Choroid plexus epithelial cell (primary cell): ENCODE measurements at places on chromosomes 13 and 19.

- DNase-seq, result no peak
These were observed 56.7 kb downstream of the ZNF536 start for GRCh38 chr19:30428844-30429243.

GRCh38 chr13:112060899-112061366, 6.0 kb upstream of the SOX1 start:
- DNase-seq, result no peak

GRCh38 chr19:18924684-18925213, 5.2 kb downstream of the DDX49 start:
- DNase-seq, result no peak

DNA sequence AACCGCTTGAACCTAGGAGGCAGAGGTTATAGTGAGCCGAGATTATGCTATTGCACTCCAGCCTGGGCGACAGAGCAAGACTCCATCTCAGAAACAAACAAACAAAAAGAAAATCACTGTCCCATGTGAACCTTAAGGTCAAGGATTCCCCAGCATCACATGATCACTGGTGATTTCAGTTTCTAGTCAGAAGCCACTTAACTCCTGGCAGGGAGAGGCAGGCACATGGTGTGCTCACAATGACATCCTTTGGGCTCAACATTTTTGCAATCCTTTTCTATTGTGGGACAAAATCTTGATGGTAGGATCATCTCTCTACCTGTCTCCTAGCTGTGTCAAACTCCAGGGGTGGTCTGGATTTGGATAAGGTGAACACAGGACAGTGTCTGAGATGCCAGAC, 12.1 kb downstream of the AKAP8 start:
- DNase-seq, result no peak

- peak; percentile 77 for DNase-seq
These were observed 18.0 kb upstream of the RBM26 start for GRCh38 chr13:79423801-79424642.

- DNase-seq, result no peak
These were observed 260.9 kb downstream of the DCT start for GRCh38 chr13:94218537-94218936.

- DNase-seq, result no peak
These were observed 13.2 kb upstream of the LATS2 start for GRCh38 chr13:21074546-21074945.

- DNase-seq, result no peak
These were observed 35.0 kb downstream of the AMER2 start for GRCh38 chr13:25136880-25137787.

- DNase-seq, result no peak
These were observed 42.1 kb upstream of the GAS6 start for GRCh38 chr13:113905942-113906341.

DNA sequence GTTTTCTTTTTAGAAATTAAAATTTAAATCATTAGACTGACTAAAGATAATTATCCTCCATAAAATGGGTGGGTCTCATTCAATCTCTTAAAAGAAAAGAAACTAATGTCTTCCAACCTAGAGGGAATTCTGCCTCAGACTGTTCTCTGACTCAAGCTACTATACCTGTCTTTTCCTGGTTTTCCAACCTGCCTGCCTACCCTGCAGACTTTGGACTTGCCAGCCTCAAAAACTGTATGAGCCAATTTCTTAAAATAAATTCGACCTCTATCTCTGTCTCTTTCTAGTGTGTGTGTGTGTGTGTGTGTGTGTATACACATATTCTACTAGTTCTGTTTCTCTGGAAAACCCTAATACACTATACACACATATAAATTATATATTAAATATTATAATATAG, 847.3 kb downstream of the PCDH17 start:
- DNase-seq, result no peak

DNA sequence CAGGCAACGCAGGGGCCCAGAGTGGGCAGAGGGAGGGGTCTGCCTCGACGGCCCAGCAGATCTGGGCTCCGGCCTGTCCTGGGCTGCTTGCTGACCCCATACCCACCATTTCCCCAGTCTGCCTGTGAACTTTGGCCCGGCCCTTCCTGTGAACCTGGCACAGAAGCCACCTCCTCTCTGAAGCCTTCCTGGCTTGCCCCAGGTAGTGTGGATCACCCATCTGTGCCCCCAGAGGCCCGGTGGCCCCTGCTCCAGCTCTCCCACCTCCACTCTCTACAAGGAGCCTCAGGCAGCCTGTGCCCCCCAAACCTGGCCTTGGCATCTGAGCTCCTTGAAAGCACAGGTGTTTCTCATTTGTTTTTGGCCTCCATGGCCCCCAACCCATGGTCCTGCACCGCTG, 15.7 kb downstream of the PLEKHF1 start:
- no peak for DNase-seq

GRCh38 chr13:28043224-28043623, 54.7 kb upstream of the URAD start:
- DNase-seq, result no peak

DNA sequence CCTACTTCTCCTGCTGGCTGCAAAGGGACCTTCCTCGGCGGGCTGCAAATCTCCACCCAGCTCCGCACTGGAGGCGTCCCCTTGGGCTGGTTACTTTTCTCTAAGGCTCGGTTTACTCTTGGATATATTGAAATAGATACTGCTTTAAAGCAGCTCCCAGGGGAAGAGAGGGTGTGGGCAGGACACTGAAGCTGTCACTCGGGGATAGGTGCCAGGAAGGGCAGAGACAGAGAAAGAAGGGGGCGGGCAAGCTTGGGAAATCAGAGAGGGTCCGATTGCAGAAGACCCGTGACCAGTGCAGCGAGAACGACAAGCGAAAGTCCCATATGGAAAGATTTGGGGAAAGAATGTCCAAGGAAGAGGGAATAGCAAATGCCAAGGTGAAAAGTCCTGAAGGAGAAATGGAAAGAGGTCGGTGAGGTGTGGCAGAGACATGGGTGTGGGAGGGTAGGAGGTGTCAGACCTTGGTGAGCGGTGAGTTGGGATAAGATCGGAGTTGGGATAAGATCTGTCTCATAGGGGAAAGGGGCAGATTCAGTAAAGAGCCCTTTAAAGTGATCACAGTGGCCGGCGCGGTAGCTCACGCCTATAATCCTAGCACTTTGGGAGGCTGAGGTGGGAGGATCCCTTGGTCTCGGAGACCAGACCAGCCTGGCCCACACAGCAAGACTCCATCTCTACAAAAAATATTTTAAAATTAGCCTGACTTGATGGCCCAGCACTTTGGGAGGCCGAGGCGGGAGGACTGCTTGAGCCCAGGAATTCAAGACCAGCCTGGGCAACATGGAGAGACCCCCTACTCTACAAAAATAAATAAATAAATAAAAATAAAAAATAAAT, 618 bp downstream of the THSD8 start:
- DNase-seq, result no peak

- DNase-seq, result no peak
These were observed 284.3 kb upstream of the MAB21L1 start for GRCh38 chr13:35760735-35761281.

DNA sequence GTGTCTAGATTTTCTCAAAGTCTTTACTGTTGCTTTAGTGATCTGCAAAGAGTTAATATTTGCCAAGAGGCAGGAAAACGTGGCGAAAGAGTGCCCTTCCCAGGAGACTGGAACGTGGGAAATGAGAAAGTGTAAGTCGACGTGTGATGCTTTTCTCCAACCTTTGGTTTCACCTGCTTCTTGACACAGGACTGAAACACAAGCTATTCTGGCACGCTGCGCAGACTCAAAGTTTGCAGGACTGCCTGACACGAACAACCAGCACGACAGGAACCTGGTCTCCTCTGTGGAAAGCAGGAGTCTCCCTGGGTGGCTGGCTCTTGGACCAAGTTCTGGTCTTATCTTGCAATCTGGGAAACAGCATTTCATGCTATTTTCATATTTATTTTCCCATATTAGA, 28.6 kb downstream of the RFXAP start:
- DNase-seq, result no peak

- no peak for DNase-seq
These were observed 36.0 kb upstream of the MCF2L start for GRCh38 chr13:112932971-112933370.

- no peak for DNase-seq
These were observed 17.0 kb downstream of the PAK4 start for GRCh38 chr19:39142630-39143029.

- DNase-seq, result peak; percentile 48
These were observed 437.7 kb downstream of the IRS2 start for GRCh38 chr13:109348519-109349258.

GRCh38 chr13:41006978-41007743, 12.0 kb downstream of the ELF1 start:
- DNase-seq, result no peak

GRCh38 chr13:19864024-19864745, 736 bp upstream of the ZMYM5 start:
- DNase-seq, result peak; percentile 83

GRCh38 chr19:4581666-4582553, 22.4 kb upstream of the SEMA6B start:
- no peak for DNase-seq

DNA sequence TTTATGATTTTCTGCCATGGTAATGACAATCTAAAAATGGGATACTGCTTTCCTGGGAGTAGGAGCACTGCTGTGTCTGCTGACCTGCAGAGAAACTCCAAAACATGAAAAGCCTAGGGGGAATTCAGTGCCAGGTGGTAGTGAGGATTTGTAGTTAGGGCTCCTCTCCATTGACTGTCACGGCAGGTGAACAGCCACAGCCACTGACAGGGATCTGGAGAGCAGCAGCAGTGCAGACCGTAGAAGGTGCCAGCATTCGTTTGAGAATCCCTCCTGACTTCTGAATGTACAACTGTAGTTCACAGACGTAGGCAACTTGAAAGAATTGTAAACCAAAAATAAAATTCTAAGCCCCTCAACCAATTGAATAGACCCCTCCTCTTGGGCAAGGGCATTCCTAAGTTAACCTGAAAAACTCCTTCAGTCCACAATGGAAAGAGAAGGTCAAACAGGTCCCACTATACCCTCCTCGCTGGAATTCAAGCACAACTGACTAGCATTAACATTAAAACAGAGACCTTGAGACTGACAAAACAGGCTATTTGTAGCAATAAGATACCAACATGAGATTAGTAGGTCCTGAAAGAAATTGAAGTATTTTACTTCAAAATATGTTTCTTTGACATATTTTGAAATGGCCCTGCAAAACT, 1328.8 kb downstream of the OLFM4 start:
- no peak for DNase-seq

GRCh38 chr13:94987869-94988268, 275.5 kb upstream of the SOX21 start:
- DNase-seq, result no peak

GRCh38 chr13:46593398-46593797, 40.4 kb downstream of the LRCH1 start:
- DNase-seq, result no peak

DNA sequence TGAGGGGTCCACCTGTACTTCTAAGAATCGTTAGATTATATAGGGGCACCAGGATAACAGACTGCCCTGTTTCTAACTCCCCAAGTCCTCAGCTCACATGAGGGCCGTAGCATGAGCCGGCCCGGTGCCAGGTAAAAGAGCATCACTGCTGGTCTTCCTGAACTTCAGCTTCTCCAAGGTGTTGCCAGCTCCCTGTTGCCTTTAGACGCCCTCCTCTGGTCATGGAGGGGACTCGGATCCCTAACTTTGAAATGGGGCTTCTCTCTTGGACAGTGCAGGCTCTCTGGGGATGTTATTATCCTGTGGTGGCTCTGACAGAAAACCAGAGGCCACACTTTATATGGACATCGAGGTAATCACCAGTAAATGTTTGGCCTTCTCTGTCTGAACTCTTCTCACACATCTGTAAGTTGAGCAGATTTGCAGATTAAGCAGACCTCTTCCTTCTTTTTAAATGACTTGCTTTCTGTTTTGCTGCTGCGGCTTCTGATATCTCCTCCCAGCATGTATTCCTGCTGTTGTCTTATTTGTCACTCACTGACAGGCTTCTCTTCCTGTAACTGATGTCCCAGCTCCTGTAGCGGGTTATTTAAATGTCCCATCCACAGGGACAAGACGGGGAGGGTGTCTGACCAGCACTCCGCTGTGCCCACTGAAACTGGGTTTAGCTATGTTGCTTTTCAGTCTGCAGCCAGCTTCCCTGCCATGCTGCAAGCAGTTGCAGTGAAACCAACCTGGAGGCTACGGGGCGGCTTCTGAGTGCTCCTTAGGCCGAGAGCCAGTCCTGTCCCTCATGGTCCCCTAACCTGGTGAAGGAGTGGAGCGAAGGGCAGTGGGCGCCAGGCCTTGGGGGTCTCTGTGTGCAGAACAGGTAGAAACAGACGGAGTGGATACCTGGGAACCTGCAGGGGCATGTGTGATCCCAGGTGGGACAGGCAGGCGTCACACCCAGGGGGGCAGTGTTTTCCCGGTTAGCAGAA, 39.2 kb downstream of the TSSK6 start:
- peak; percentile 61 for DNase-seq

- DNase-seq, result no peak
These were observed 11.5 kb downstream of the CFD start for GRCh38 chr19:870963-871401.

- no peak for DNase-seq
These were observed 471.0 kb downstream of the TBC1D4 start for GRCh38 chr13:75010941-75011340.

- DNase-seq, result no peak
These were observed 293.6 kb downstream of the TEX29 start for GRCh38 chr13:111614009-111614408.

DNA sequence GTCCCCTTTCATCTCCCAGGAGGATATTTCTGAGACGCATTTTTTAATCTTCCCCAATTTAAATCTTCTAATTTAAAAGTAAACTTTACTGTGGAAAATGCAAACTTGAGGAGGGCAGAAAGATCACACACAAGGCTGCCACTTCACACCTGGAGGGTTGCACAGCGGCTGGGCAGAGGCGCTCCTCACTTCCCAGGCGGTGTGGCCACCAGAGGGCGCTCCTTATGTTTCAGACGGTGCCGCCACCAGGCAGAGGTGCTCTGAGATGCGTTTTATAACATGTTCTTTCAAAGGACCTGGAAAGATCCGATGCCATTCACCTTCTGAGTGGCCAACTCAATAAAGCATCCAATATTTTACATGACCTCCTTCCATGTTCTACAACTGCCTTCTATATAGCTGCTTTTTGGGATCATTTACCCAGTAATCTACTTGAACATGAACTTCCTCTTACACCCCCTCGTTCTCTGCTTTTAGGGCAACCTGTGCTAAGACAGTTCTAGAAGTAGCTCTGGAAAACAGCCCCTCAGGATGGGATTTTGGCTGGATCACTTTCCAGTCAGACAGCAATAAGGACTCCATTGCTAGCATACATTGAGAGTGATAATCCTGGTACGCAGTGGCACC, 14.8 kb upstream of the MTUS2 start:
- DNase-seq, result peak; percentile 40

- no peak for DNase-seq
These were observed 512.2 kb downstream of the LMO7 start for GRCh38 chr13:76148374-76148773.

GRCh38 chr19:13873834-13874515, 3.0 kb upstream of the NANOS3 start:
- DNase-seq, result no peak

GRCh38 chr13:21164631-21165030, 11.7 kb downstream of the SKA3 start:
- peak; percentile 40 for DNase-seq

- no peak for DNase-seq
These were observed 4.3 kb downstream of the PTOV1 start for GRCh38 chr19:49855277-49855675.

- DNase-seq, result peak; percentile 61
These were observed 24.2 kb upstream of the C13orf46 start for GRCh38 chr13:113997845-113998751.
